ENCODE measurements at places on chromosomes 12 and 14.
A peak's percentile ranks its signal among the peaks of the same experiment; 100 is the strongest.

DNA sequence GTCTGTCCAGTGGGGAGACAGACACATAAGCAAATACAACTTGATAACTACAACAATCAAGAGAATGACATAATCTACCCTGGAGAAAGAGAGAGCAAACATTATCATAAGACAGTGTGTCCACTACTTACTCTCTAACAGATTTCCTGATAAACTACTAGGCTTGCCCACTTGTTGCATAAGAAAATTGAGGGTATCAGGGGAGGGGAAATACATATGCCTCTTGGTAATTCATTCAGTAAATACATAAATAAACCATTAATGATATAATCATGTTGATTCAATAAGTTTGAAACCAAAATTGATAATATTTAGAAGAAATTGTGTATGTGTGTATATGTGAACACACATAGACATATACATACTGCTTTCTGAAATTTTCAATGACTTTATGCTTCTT is 76.6 kb downstream of the ERGIC2 start:
- no peak for DNase-seq

DNA sequence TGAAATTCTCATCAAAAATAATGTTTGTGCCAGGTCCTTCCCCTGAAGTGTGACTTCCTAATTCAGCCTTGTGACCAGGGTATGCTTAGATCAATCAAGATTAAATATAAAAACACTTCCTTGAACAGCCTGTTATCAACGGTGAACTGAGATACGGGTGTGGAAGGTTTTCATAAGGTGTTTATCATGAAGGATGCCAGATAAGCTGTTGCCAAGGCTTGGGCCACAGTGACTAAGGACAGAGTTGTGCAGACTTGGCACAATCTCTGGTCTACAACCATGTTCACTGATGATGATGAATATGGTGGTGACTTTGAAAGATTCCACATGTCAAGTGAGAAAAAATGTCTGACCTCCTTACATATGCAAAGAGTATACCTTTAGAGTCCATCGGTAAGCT is 51.3 kb upstream of the LIN7A start:
- no peak for DNase-seq

GRCh38 chr12:40261937-40262336 is 37.1 kb downstream of the LRRK2 start:
- no peak for DNase-seq

DNA sequence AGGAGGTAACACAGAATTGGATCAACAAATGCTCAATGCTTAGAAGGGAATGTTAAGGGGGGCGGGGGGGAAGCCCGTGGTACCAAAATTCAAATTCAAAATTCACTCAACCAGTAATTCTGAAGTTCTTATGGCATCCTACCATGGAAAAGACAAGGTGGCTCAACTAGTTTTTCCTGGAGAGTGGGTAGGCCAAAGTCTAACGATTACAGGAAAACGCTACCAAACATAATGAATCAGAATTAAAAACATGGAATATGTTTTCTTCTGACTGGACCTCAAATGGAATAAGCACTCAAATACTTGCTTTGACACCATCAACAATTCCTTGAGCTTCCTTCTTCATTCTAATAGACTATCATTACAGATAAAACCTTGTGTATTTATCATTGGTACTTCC is 2.3 kb downstream of the NACA start:
- DNase-seq: no peak

DNA sequence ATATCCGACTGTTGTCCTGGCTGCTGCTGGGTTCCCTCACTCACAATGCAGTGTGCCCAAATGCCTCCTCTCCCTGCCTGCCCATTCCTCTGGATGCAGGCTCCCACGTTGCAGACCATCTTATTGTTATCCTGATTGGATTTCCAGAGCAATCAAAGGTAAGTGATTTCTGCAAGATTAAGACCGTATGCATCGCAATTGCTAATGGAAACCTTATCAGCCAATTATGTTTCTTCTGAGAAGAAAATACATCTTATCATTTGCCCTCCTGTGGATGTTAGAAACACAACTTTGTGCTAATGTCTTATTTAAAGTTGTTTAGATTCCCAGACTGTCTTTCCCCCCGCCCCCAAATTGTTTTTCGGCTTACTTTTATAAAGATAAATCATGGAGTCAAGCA is 98.1 kb downstream of the PRIMA1 start:
- no peak for DNase-seq

DNA sequence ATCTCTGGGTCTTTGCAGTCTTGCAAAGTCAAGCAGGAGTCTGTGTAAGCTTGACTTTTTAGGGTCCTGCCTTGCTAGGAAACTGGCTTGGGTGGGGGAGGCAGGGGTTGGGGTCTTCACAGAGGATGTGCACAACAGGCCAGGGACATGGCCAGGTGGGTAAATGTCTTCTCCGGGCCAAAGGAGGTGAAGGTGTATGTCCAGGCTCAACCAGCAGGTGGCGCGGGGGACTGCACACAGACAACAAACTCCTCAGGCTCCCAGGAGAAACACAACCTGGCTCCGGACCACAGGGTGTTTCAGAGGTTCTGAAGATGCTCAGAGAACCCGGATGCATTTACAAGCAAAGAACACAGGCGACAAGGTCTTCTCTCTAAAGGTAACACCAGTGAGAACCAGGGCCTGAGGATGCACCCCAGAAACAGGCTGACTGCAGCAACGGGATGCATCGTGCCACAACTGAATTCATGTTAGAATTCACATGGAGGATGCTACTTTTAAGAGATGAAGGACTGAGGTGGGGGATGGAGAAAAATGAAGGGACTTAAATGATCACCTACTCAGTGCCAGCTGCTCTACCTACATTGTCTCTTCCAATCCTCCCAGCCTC is 56.0 kb downstream of the PLEKHG3 start:
- DNase-seq: peak; percentile 18

DNA sequence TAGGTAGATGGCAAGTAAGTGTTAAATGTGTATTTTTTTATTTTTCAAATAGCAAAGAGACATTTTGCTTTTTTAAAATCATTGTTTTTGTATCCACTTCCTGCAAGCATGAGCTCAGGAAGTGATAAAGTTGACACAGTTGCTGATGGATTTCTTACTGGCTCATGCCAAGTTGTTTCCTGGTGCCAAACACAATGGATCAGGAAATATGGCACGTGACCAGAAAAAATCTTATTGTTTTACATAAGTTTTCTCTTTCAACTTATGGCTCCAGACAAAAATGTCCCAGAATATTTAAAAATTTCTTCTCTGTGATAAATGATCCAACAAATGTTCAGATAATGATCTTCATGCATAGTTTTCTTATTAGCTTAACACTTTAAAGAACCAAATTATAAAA is 1279.1 kb upstream of the FLRT2 start:
- DNase-seq: no peak

GRCh38 chr12:67752226-67752732 is 103.7 kb downstream of the DYRK2 start:
- DNase-seq: no peak

GRCh38 chr12:14883686-14884085 is 2.0 kb downstream of the MGP start:
- DNase-seq: no peak

DNA sequence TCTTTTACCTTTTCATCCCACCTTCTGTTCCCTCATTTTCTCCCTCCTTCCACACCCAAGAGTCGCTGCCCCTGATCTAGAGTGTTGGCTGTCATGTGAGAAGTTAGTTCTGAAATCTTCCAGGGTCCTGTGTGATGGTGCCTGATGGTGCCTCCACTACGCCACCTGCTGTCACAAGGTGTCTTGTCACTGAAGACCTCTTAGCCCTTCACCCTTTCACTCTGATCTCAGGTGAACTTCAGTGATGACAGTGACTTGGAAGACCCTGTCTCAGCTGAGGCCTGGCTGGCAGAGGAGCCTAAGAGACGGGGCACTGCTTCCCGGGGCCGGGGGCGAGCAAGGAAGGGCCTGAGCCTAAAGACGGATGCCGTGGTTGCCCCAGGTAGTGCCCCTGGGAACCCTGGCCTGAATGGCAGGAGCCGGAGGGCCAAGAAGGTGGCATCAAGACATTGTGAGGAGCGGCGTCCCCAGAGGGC is 7.6 kb upstream of the PFDN5 start:
- DNase-seq: peak; percentile 47

DNA sequence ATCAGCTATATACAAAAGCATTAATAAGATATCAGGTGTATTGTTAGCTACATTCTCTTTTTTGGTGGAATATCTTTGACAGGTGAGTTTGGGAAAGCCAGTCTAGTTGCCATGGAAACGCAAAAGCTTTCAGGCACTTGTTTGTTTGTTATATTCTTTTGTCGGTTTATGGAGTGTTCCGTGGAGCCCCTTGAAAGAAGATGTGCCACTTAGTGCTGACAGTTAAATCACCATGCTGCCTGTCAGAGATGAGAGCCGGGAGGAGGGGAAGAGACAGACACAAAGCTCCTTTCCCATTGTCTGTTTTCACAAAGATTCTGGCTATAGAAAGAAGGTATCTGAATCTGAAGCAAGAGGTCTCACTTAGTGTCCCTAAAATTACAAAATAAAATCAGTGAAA is 170.8 kb downstream of the SNAPC1 start:
- no peak for DNase-seq

GRCh38 chr14:60757567-60758002 is 23.0 kb downstream of the MNAT1 start:
- no peak for DNase-seq

- DNase-seq: no peak
Measured at GRCh38 chr12:104799458-104799857, 158.6 kb downstream of the SLC41A2 start.

DNA sequence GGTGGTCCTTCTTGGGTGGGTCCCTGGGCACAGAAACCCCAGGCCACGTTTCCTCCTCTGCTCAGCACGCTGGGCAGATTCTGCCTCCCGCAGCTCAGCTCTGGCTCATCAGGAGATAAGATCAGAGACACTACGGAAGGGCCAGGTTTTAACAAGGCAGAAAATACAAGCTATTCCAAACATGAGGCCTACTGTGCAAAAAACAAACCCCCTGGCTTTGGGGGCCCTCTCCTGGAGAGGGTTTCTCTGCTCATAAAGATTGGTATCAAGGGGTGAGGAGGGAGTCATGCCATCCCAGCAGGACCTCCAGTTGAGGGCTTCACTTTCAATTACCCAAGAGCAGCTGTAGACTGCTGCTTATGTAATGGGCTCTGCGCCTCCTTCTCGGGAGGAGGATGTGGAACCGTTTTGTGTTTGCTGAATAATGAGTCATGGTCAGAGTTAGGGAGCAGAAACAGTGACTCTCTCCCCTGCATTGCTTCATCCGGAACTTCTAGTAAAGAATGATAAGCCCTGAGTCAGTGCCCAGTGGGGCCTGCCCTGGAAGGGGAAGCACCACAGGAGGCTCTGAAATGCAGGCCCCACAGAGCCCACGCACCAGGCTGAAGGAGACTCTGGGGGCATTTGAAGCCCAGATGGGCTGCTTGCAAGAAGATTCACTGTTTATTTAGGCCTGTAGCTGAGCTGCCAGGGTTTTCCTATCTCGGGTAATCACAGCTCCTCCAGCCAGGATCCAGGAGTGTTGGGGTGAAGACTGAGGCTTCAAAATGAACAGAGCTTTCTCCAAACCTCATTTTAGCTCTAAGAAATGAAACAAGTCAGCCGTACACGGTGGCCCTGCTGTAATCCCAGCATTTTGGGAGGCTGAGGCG is 79.3 kb downstream of the SSPN start:
- peak; percentile 37 for DNase-seq

- DNase-seq: no peak
Measured at GRCh38 chr14:99348816-99349614, 77.0 kb upstream of the BCL11B start.

DNA sequence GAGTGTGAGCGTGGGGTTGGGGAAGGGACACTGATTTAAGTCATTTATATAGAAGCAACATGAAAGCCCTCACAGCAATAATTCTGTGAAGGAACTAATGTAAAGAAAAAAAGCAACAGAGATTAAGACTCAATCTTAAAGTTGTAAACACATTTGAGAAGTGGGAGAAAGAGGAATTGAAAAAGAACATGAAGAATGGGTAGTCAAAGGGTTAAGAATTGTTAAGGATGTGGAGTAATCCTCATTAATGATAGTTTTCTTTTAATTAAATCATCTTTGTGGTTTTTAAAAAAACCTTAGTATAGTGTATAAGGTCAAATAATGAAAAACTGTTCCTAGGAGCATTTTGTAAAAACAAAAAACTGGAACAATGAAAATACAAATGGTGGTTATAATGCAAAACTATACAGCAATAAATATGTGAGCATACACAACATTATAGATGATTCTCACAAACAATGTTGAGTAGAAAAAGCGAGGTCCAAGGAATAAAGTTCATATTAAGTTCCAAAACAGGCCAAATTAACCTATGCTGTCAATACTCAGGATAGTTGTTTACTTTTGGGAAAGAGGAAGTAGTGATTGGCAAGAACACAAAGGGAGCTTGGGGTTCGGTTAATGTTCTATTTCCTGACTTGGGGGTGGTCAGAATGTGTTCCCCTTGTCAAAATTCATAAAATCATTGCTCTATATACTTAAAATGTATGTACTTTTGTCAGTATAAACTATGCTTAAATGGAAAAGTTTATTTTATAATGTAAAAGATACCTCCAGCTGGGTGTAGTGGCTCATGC is 120.4 kb upstream of the ATF7IP start:
- no peak for DNase-seq

DNA sequence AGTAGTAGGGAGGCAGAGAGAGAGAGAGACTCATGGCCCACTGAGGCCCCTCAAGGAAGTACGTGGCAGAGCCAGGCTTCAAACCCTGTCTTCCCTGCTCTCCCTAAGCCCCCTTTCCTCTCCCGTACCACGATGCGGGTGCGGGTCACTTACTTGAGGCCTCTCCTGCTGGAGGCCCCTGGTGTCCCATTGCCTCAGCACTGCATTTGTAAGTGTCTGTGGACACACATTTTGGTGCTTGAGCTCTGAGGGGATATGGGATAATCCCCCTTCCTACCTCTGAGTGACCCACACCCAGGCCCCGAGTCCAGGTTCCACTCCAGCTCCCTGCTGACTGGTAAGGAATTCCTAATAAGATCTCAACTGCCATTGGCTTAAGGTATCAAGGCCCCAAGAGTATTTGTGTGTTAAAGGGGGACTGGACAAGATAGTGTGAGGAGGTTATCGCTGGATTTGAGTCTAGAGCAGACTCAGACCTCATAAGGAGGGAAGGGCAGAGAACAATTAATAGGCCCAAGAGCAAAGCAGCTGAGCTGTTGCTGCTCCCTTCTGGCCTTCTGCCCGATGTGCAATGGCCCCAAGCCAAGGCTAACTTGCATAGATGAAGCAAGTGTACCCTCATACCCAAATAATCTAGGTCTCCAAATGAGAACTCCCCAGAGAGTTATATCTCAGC is 71.9 kb downstream of the CRACR2A start:
- no peak for DNase-seq

DNA sequence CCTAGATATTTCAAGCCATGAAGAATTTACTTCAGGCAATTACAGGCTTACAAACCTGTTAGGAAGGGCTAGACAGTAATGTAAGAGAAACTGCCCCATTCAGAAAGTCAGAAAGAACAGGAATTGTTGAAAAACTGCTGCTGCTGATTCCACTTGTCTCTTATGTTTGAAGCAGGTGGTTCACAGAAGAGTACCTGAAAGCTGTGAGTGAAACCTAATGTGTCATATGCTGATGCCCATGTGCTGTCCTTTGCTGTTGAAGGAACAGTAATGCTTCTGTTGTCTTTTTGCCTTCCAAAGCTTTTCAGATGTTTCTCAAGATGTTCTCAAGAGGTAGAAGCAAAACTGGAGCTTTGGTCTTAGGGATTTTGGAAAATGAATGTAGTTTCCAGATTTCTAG is 39.0 kb downstream of the MNAT1 start:
- no peak for DNase-seq

GRCh38 chr12:120263748-120264085 is 1.8 kb downstream of the PXN start:
- DNase-seq: no peak
